Right hindlimb (tissue), 1 donor: ENCODE measurements at places on chromosomes 5 and 9.

DNA sequence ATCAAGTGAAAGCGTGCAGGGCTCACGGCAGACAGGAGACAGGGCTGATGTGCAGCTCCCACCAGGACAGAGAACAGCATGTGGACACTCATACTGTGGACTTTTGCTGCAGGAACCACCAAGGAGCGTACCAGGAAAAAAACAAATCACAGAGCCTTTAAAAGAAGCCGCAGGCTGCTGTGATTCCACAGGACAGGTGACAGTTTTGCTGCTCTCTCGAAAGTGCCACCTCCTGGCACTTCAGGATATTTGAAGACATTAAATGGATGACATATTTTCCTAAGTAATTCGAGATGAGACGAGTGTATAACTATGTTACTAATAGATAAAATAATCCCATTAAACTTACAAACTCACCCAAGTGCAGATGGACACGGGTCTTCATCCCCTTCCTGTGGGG, 29.3 kb downstream of the ZDHHC11 start:
- DNase-seq, result no peak

- no peak for DNase-seq
These were observed 106.2 kb upstream of the SLC24A2 start for GRCh38 chr9:19895006-19895405.

DNA sequence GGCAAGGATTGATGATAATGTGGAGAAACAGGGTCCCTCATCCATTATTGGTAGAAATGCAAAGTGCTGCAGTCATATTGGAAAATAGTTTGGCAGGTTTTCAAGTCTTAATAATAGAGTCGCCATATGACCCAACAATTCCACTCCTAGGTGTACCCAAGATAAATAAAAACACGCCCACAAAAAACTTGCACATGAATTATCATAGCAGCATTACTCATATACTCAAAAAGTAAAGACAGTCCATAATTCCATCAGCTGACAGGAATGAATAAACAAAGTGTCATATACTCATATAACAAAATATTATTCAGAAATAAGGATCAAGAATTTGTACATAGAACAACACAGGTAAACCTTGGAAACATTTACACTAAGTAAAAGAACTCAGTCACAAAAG, 242.9 kb upstream of the FTMT start:
- DNase-seq, result no peak

DNA sequence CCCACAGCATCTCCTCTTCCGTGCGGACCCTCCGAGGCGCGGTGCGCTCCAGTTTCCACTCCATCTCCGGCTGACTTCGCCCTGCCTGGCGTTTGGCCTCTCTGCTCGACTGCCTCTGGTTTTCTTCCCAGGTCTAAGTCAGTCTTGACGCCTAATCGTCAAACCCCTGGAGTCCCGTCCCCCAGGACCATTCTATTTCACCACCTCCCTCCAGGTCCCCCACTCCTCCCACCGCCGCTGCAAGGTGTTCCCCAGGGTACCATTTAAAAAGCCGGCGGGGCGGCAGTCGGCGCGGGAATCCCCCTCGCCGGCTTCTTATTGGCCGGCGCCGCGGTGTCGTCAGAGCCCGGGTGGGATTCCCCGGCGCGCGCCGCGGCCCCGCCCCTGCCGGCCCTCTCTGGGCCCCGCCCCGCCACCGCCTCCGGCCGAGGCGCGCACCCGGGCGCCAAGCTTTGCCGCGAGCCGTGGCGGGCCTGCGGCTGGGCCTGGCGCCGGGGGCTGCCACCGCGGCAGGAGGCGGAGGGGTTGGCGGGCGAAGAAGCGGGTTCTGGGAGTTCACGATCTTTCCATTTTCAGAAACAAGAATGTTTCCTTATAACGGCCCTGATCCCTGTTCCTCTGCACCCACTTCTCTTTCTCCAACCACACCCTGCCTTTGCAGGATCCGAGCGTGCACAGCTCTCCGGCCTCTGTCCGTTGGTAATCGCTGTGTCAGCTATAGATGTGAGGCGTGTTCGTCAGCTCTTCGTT, at the start of gene CDC20B:
Gene CDC20B, minus strand, starts transcription at position 241 of the 750 bp plus-strand sequence. Its CDS starts 177 bp downstream, at position 64.
- DNase-seq, result peak; percentile 82

GRCh38 chr9:126506361-126507317, 107.1 kb upstream of the LMX1B start:
- DNase-seq, result no peak

GRCh38 chr5:37251665-37252064, 2.5 kb upstream of the CPLANE1 start:
- DNase-seq, result no peak

GRCh38 chr9:19967888-19968459, 179.1 kb upstream of the SLC24A2 start:
- DNase-seq, result no peak

GRCh38 chr5:105953616-105954015, 1717.1 kb downstream of the EFNA5 start:
- DNase-seq, result no peak

- DNase-seq, result no peak
These were observed 24.2 kb downstream of the PSMB7 start for GRCh38 chr9:124390794-124391658.

DNA sequence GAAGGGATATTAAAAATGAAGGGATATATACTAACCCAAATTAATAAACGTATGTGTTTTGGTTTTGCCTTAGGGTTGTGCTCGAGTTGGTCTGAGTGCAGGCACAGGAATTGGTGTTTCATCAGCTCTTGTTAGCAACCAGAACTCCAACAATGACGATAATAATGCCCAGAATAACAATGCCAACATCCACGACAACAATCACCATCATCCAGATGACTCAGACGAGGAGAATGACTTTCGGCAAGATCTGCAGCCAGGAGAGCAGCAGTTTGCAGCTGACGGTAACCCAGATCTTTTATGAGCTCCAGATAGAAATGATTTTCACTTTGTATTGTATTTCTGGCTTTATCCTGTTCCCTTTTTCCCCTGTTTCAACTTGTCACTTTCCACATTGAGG, 33.2 kb downstream of the FBXO38 start:
- no peak for DNase-seq

GRCh38 chr5:62305358-62305714, 670 bp upstream of the KIF2A start:
- DNase-seq, result no peak

DNA sequence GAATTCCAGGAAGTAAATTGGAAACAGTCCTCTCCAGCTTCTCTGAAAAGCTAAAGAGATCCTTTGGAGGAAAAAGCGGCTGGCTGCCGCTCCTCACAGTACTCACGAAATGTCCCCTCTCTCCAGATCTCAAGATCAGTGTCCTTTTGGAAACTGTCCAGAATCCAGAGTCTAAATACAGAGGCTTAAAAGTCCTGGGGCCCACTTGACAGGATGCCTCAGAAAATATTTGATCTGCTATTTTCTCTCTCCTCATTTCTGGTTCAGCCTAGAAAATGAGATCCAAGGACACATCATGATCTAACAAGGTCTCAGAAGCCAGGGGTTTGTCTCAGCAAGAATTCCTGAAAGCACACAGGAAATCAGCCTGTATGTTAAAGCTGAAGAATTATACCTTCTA, 7.2 kb downstream of the C1QTNF2 start:
- peak; percentile 71 for DNase-seq

GRCh38 chr9:3138231-3139229, 294.6 kb upstream of the PUM3 start:
- no peak for DNase-seq

GRCh38 chr9:72333709-72334108, 31.3 kb downstream of the ZFAND5 start:
- no peak for DNase-seq

- no peak for DNase-seq
These were observed 3.0 kb upstream of the OTP start for GRCh38 chr5:77641397-77641943.
